ENCODE measurements at places on chromosomes 12 and 14. TPM values are rescaled to one million over a fixed set of nuclear protein-coding genes. Genes with fewer than 3 reads are reported as not detected.

The OTUB2 gene
- 2.2 TPM for total RNA-seq

The ART4 gene
- total RNA-seq: 3.1 TPM

GRCh38 chr12:12467688-12468261 is 94.9 kb downstream of the DUSP16 start:
- H3K36me3 ChIP-seq: peaks cover 4% of the 10 kb centered on the region
- H3K27me3 ChIP-seq: no peaks in the 10 kb centered on the region
- no peak overlapping the region for H3K4me3 ChIP-seq
- no peaks in the 10 kb centered on the region for H3K4me1 ChIP-seq

- DNase-seq: no peak
- no peak overlapping the region for H3K27ac ChIP-seq
- no peaks in the 10 kb centered on the region for H3K36me3 ChIP-seq
- H3K4me1 ChIP-seq: no peaks in the 10 kb centered on the region
- H3K4me3 ChIP-seq: no peak overlapping the region
These were observed 8.4 kb downstream of the IFI27L1 start for GRCh38 chr14:94089479-94089878.

DNA sequence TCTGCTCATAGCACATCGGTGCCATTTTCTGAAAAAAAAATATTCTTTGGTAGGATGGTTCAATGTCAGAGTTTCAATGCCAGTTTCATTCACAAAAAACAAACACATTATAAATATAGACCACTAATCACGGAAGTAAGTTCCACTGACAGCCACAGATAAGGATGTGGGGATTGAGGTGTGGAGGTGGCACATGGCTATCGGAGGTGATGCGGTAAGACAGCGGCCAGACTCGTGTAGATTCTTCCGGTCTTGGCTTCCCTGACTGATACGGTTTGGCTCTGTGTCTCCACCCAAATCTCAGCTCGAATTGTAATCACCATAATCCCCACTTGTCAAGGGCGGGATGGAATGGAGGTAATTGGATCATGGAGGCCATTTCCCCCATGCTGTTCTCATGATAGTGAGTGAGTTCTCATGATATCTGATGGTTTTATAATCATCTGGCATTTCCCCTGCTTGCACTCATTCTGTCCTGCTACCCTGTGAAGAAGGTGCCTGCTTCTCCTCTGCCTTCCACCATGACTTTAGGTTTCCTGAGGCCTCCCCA is 693.4 kb downstream of the VRK1 start:
- H3K27me3 ChIP-seq: no peaks in the 10 kb centered on the region
- no peaks in the 10 kb centered on the region for H3K4me1 ChIP-seq
- no peak overlapping the region for H3K4me3 ChIP-seq
- no peaks in the 10 kb centered on the region for H3K36me3 ChIP-seq

DNA sequence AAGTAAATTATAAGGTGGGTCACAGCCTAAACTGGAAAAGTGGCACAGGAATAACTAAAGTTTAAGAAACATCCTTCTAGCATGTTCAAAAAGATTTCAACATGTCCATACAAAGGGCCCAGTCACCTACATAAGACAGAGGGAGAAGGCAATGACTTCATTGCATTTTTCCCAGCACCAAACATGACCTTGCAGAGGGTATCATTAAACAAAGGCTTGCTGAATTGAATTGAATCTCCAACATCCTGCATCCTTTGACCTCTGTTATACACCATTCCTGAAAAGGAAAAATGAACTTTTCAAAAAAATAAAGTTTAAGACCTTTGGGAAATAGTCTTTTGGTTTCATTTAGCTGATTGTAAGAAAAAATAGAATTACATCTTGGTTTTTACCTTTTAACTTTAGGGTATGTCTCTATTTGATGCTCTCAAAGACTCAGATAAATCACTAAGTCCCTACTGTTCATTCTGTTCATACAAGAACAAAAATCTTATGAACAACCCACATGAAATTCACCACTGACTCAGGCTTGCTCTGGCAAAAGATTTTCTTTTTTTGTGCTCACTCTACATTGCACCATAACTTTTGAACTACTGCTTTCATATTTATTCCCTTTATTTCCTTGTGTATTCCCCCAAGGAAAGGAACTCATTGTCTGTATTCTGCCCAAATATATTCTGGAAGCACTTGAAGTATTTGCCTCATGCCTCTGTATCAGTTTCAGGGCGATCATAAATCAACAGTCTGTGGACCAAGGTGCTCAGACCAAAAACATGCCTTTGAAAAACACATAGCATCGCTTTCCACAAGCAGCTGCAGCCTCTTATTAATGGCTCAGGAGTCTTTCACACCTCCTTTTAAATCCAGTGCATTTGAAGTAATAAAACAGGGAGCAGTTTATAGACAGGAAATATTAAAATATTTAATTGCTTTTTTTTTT is 121.7 kb downstream of the DUSP6 start:
- H3K4me1 ChIP-seq: no peaks in the 10 kb centered on the region
- H3K4me3 ChIP-seq: no peak overlapping the region
- DNase-seq: no peak
- H3K27ac ChIP-seq: no peak overlapping the region
- H3K27me3 ChIP-seq: no peaks in the 10 kb centered on the region

The PCED1B gene
- total RNA-seq: 2.2 TPM

The TMEM132C gene
- 1.1 TPM for total RNA-seq

- H3K27me3 ChIP-seq: no peaks in the 10 kb centered on the region
- no peaks in the 10 kb centered on the region for H3K36me3 ChIP-seq
- H3K4me3 ChIP-seq: no peak overlapping the region
- peak; percentile 8 for DNase-seq
- H3K27ac ChIP-seq: no peak overlapping the region
These were observed 1314.6 kb upstream of the TMEM132C start for GRCh38 chr12:126952096-126953007.

The ARHGEF25 gene
- 23.0 TPM for total RNA-seq

The SMIM41 gene
- 6.5 TPM for total RNA-seq

The TBC1D30 gene
- 15.7 TPM for total RNA-seq
